ENCODE measurements at places on chromosomes 6 and 20.
A peak's percentile ranks its signal among the peaks of the same experiment; 100 is the strongest.

- no peak for ATAC-seq
Measured at GRCh38 chr6:154447954-154448353, 62.5 kb downstream of the CNKSR3 start.

GRCh38 chr20:4073852-4074741 is 58.7 kb upstream of the RNF24 start:
- no peak for ATAC-seq

GRCh38 chr6:27553123-27553904 is 80.4 kb upstream of the ZNF184 start:
- no peak for ATAC-seq

DNA sequence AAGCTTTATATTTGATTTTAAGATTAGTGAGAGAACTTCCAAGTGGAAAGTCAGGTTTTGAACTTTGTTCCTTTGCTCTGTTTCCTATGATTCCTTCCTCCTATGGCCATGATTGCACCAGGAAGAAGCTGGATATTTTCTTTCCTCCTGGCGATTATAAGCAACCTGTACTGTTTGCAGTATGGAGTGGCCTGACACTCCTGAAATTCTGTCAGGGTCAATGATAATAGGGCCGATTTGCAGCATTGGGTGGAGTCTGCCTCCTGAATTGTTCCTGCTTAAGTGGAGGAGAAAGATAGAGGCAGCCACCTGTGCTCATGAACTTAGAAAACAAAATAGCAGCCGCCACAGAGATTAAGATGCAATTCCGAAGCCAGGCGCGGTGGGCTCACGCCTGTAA is 9.8 kb upstream of the FAM217A start:
- ATAC-seq: no peak

DNA sequence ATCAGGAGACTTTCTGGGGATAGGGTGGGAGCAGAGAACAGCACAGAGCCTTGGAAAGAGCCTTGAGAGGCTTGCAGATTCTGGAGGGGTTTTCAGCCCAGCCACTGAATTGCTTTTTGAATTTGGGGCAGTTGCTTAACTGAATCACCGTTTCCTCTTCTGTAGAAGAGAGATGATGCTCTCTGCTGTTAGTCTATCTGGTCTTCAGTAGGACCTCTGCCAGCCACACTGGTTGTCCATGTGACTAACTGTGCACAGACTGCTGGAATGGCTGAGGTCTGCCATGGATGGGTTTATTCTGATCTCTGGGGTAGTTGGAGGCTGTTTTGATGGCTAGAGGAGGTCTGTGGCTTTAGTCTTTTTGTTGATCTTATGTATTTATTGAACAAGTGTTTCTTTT is 21.4 kb upstream of the PRDM1 start:
- no peak for ATAC-seq

DNA sequence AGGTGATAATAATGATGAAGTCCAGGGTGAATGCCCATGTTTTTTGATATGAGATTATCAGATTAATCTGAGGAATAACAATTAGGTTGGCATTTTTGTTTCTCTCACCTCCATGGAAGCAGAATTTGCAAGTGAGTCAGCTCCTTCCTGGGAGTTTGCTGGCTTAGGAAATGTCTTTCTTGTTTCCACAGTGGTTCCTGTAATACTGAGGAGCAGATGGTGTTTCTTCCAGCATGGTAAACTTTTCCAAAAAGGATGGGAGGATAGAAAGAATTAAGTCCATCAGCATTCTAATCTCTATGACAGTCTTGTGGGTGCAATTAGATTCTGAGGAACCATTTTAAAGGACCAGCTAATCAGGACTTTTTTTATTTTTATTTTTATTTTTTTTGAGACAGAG is 40.5 kb downstream of the SNAP25 start:
- no peak for ATAC-seq

DNA sequence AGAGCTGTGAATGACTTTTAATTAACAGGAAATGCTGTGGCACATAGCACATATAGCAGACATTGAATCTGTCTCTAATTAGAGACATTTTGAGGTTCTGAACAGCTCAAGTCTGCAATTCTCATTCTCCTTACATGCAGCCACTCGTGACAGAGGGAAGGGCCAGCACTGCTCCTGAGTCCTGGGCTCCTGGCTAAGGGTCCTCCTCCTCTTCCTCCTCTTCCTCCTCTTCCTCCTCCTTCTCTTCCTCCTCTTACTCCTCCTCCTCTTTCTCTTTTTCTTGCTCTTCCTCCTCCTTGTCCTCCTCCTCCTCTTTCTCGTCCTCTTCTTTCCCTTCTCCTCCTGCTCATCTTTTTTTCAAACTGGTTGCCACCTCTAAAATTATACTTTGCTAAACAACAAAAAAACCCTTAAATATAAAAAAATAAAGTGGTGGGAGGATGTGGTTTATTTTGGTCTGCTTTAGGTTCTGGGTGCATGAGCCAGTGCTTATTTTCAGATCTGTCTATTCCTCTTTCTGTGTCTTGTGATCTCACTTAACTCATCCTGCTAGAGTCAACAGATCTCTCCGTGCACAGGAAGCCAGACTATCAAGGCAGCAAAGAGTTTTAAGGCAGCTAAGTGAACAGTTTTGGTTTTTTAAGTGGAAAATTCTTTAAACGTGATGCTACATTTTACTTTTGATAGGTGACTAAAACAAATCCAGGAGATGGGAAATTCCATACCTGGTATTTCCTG is 159.3 kb downstream of the CD83 start:
- peak; percentile 97 for ATAC-seq

- no peak for ATAC-seq
Measured at GRCh38 chr20:24756292-24757025, 192.6 kb upstream of the CST7 start.

DNA sequence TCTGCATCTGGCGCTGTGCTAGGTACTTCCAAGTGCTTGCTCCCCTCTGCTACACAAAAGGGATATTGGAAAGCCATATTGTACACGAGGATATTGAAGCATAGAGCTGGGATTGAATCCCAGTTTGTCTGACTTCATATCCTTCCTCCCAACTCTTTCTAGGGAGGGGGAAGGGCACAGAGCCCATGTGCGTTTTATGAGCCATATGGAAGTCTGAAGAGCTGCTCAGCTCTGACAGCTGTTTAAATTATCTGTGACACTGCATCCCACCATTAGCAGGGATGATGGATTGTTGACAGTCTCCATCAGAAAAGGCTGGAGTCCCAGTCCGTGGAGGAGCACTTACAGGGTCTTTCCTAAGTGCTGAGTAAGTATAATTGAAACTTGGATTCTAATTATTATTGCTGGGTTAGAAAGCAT is 18.4 kb downstream of the TIAM2 start:
- no peak for ATAC-seq

DNA sequence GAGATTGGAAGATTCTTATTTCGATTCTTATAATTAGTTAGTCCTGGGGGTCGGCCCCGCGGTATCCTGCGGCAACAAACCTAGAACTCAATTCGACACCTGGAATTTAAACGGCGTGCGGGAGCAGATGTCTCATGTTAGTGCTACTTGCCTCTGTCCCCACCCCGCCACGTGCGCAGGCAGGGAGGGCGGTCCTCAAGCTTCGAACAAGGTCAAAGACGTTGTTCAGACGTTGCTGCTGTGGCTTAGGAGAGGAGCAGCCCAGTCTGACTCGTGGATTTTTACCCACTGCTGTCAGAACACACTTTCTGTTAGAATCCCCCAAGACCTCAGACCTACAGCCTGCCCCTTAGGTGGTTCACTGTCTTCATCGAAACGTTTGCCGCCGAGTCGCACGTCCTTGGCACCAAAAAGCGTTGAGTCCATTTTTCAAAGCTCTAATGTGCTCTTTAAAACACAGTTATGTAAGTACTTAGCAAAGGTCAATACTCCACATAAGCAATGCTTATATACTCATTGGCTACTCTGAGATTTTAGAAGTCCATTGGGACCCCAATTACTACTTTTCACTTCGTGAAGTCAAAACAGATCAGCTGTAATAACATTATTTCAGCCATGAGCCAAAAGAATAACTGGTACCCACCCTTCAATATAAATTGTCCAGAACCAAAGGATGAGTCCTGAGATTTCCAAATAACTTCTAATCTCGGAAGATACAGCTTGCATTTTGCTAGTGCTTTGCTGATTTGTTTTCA is 2.7 kb upstream of the C6orf62 start:
- ATAC-seq: peak; percentile 81

- peak; percentile 93 for ATAC-seq
Measured at GRCh38 chr6:35302604-35303241, 5.1 kb downstream of the DEF6 start.

DNA sequence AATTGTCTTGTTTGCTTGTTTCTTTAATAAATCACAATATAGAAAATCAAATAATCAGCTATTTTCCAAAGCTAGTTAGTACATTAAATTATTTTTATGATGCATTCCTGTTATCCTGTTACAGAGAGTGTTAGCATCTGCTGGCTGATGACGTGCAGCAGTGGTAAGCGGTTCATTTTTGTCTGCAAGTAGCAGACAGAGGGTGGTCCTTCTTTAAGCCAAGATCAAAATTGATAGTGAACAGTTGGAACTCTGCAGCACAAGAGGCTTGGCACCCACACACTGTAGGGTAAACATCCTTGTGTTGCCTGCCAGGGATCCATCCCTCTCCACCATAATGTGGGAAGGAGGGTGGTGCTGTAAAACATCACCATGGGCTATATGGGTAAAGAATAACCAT is 158.3 kb downstream of the FRK start:
- no peak for ATAC-seq

- ATAC-seq: no peak
Measured at GRCh38 chr6:157449610-157450009, 68.6 kb downstream of the ZDHHC14 start.

DNA sequence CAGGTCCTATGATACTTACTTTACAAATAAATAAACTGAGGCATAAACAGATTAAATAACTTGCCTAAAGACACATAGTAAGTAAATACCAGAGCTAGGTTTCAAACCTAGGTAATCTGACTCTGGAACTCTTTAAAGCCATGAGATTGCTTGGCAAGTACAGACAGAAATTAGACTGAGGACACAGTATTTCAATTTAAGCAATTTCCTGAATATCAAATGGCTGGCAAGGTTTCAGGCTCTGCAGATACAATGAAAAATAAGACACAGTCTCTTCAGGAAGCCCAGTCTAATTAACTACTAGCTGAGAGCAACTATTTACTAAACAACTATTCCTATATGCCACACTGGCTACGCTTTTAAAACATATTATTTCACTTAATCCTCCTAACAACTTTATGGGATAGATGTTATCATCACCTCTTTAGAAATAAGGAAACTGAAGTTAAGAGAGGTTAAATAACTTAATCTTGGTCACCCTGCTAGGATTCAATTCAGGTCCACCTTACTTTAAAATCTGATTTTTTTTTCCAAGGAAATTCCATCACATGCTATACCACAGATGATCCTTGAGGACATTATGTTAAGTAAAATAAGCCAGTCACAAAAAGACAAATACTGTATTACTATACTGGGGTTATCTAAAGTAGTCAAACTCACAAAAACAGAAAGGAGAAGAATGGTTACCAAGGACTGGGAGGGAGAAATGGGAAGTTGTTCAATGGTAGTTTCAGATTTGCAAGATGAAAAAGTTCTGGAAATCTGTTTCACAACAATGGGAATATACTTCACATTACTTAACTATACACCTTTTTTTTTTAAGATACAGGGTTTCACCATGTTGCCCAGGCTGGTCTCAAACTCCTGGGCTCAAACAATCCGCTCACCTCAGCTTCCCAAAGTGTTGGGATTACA is 4.1 kb downstream of the TRPC4AP start:
- ATAC-seq: no peak

- peak; percentile 86 for ATAC-seq
Measured at GRCh38 chr6:131683479-131683878, 17.7 kb downstream of the OR2A4 start.

DNA sequence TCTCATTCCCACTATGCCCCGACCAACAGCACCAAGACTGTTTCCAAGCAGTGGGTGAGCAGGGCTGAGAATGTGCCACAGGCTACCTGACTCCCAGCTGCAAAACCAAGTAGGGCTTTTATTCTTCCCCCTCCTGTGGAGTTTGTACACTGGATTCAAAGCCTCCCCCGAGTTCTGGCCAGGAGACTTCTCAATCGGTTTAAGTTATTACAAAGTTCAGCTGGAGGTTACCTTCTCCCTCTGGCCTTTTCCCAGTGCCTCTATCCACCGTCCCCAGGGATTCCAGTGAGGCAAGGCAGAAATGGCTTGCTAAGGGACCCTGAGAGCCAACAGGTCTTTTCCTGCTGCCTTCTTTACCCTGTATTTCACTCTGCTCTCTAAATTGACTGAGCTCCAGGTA is 217.0 kb downstream of the ADGRG6 start:
- ATAC-seq: no peak

DNA sequence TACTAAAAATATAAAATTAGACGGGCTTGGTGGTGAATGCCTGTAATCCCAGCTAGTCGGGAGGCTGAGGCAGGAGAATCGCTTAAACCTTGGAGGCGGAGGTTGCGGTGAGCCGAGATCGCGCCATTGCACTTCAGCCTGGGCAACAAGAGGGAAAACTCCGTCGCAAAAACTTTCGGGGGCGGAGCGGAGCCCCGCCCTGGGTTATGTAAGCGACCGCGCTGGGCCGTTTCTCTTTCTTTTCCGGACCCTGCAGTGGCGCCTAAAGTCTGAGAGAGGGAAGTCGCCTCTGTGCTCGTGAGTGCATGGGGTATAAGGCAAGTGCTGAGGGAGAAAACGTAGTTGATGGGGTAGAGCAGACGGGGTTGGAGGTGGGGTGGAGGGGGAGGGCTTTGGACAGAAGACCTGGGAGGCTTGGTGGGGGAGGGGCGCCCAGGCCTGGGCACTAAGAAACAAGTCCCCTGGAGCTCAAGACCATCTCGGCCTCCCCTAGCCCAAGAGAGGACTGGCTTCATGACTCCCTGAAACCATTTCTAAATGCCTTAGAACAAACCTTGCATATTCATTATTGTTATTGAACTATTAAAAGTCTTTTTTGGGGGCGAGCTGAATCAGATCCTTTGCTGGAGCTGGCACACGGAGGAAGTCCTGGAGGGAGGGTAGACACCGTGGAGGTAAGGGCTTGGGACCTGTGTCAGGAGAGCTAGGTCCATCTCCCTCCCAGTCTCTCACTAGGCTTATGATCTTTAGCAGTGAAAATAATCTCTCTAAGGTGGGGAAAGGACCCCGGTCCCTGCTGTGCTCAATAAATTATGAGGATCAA is 2.7 kb upstream of the MICA start:
- peak; percentile 84 for ATAC-seq
